ENCODE measurements at places on chromosomes 3 and 15.
A peak's percentile ranks its signal among the peaks of the same experiment; 100 is the strongest.

GRCh38 chr15:101017093-101017754 lies 98.1 kb downstream of the LRRK1 start:
- DNase-seq, result no peak

DNA sequence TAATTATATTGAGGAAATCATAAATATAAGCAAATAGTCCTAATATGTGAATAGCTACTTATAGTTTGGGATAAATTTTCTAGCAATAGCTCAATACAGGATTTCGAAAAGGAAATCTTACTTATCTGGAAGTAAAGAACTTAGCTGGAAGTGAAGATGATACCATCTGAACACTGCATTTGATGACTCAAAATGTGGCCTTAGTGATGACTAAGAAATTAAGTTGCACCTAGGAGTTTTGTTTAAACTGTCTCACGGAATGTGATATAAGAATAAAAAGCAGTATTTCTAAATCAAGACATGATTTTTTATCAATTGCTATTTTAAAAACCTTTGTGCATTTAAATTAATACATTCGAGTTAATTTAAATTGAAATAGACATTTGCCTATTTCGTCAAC lies 91.2 kb downstream of the EOMES start:
- no peak for DNase-seq

- no peak for DNase-seq
Observed at GRCh38 chr15:79724804-79725203, 172.0 kb downstream of the MTHFS start.

GRCh38 chr15:60635507-60636352 lies 156.8 kb upstream of the ICE2 start:
- DNase-seq, result no peak

GRCh38 chr15:33158366-33158765 lies 36.1 kb downstream of the FMN1 start:
- DNase-seq, result no peak

DNA sequence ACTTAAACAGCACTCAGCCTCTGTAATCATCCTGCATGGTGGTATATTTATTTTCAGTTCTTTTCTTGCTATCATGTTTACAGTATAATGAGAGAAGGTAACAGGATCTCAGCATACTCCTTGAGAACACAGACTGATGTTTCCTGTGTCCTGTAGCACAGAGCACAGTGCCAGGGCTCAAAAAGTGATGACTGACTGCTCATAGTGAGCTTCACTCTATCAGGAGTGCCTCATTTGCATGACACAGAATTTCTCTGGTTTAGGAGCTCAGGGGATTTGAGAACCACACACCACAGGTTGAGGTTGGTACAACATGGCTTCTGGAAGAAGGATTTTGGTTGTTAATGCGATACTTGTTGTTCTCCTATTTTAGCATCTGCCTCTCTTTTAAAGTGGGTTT lies 68.5 kb upstream of the SLC2A2 start:
- no peak for DNase-seq

DNA sequence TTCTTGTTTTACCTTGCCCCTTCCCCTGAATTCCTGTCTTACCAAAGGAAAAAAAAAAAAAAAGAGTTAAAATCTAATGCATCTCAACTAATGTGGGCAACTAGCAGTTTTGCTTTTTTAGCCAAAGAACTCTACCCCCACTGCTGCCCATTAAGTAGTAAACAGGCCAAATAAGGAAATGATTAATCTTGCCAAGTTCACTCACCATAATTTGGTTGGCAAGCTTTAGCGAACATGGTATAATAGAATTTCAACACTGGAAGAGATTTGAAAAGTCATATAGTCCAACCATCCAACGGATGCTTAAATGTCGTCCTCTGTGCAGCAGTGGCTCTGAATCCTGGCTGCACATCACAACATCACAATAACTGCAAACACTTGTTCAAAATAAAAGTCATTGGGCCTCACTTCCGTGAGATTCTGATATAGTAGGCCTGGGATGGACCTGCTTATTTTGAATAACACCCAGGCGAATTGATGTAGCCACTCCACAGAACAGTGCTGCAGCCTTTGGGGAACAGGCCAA lies 142.0 kb upstream of the UBE2E1 start:
- no peak for DNase-seq

DNA sequence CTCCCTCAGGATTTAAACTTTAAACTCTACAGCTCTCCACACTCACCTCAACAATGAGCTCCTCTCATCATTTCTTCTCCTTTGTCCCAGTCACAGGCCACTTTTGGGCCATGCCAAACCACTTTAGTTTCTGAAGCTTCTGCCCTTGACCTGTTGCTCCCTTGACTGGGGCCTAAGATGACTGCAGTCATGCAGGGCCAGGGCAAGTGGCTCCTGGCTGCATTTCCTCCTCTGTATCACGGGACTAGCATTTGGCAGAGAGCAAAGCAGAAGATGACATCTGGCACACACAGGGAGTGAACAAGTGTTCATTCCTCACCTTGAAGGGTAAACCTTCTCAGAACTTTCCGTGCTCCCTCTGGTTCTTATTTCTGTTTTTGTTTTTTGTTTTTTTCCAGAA lies 136.9 kb downstream of the PDE8A start:
- DNase-seq, result peak; percentile 54
